ENCODE measurements at places on chromosomes 2 and 18.
A peak's percentile ranks its signal among the peaks of the same experiment; 100 is the strongest.

DNA sequence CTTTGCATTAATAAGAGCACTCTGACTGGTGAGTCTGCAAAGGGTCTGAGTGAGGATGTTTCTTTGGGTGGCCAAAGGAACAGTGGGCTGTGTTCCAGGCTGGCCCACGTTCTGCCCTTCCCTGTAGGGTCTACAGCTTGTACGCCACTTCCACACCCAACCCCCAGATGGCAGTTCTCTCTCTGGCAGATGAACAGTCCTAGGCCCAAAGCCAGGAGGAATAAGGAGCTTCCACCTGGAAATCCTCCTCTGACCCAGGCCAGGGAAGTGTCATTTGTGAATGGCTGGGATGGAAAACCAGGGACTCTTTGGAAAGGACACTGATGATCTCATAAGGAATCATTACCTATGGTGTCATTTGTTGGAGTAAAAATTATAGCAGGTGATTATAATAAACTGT lies 6.6 kb downstream of the OTOF start:
- DNase-seq: no peak

DNA sequence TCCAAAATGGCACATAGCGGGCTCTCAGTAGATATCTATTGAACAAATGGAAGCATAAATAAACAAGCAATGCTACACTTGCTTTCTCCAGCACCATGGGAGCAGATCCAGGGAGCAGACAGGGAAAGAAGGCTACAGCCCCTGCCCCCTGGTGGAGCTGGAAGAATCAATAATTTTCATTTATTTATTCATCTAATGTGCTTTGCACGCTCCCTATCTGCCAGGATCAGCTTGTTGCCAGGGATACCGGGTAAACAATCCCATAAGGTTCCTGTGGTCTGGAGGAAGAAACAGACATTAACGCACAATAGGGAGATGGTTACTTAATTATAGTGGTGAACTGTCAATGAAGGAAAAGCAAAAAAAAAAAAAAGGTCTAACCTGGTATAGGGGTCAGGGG lies 40.1 kb upstream of the CLASP1 start:
- no peak for DNase-seq

DNA sequence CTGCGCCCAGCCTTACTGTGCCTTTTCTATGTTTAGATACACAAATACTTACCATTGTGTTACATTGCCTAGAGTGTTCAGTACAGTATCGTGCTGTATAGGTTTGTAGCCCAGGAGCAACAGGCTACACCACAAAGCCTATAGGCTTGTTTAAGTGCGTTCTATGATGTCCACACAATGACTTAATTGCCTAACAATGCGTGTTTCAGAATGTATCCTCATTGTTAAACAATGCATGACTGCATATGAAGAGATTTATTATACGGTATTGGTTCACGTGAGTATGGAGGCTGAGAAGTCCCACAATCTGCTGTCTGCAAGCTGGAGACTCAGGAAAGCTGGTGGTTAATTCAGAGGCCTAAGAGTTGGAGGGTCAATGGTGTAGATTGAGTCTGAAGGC lies 46.1 kb upstream of the MGAT4A start:
- DNase-seq: no peak

- no peak for DNase-seq
Measured at GRCh38 chr2:239470151-239470900, 69.5 kb upstream of the HDAC4 start.

DNA sequence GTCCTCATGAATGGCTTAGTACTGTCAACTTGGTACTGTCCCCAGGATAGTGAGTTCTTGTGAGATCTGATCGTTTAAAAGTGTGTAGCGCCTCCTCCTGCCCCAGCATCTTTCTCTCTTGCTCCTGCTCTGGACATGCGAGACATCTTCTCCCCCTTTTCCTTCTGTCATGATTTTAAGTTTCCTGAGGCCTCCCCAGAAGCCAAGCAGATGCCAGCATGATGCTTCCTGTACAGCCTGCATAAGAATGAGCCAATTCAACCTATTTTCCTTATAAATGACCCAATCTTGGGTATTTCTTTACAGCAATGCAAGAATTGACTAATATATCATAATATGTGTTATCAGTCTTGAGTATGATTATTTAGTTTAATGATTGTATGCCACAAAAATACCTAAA lies 3.5 kb upstream of the RSAD2 start:
- no peak for DNase-seq

DNA sequence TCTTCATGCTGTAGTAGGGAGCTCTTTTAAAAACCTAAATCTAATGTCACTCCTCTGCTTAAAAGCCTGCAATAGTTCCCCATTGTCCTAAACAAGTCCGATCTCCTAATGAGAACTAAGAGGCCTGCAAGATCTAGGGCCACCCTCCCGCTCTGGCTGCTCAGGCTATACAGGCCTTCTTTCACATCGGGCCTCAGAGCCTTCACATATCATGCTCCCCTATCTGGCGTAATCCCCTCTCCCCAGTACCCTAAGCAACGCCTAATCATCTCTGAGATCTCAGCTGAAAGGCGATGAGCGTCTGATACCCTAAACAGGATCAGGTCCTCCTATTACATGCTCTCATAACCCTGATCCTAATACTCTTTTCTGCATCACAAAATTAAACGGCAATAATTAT lies 1.9 kb downstream of the MAP4K3 start:
- DNase-seq: no peak

DNA sequence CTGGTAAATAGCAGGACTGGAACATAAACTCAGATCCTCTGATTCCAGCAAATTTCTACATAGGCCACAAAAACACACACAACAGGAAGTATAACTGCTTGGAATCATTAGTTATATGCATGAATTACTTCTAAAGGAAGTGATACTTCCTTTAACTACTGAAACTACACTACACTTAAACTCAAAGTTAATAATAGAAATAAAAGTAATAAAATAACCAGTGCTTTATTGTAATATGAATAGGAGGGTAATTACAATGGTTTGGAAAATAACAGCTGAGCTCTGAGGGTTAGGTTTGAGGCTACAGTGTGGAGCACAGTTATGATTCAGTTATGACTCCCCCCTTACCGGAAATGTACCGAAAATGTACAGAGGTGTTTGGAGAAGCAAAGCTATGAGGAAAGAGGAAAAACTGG lies 18.5 kb upstream of the POLI start:
- DNase-seq: no peak

DNA sequence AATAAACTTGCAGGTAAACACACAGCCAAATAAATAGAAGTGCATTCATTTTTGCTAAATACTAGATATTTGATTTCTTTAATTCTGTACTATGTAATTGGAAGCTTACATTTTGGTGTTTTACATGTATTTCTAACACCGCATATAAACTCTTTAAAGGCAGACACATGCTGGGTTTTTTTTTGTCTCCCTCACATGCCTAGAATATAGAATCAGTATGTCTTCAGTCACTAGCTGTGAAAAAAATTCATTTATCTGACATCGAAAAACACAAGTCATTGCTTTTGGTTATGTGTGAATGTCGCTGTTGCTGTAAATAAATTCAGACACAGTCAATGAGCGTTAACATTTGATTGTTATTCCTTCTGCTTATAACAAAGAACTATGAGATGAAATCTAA lies 1101.0 kb downstream of the DPP10 start:
- DNase-seq: no peak

DNA sequence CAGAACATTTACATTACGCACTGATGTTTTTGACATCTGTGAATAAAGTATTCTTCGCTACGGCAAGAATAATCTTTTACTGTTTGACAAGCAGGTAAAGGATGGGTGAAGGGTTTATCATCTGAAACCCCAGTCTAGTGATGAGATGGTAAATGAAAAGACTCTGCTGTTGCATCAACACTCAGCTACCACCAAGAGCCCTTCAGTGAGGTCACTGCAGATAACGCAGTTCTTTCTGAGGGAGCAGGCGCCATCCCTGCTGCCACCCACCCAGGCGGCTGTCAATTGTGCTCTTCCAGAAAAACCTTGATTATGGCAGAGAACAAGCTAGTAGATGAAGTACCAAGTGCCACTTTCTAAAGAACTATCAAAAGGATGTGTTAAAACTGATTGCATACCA lies 58.7 kb downstream of the ABCG8 start:
- no peak for DNase-seq

DNA sequence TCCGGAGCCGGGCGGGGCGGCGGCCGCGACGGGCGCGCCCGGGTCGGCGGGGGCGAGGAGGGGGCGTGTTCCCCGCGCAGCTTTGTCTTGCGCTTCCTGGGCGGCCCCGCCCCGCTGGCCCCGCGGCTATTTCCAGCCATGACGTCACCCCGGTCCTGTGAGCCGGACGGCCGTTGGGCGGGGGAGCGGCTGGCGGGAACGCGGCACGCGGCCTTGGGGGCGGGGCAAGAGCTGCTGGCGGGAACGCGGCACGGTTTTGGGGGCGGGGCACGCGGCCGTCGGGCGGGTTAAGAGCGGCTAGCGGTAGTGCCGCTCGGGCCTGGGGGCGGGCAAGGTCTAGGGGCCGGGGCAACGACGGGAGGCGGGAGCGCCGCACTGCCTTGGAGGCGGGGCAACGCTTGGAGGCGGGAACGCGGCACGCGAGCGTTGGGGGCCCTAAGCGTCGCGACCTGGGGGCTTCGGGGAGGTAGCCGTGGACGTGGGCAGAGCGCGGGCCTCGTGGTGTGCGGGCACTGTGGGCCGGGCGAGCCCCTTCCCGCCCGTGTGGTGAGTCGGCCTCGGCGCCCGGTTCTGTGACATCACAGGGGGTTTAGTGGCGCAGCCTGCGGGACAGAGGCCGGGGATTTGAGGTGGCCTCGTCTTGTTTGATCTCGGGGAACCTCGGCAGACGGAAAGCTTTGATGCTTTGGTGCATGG lies 704 bp downstream of the KLF11 start:
- peak; percentile 96 for DNase-seq

DNA sequence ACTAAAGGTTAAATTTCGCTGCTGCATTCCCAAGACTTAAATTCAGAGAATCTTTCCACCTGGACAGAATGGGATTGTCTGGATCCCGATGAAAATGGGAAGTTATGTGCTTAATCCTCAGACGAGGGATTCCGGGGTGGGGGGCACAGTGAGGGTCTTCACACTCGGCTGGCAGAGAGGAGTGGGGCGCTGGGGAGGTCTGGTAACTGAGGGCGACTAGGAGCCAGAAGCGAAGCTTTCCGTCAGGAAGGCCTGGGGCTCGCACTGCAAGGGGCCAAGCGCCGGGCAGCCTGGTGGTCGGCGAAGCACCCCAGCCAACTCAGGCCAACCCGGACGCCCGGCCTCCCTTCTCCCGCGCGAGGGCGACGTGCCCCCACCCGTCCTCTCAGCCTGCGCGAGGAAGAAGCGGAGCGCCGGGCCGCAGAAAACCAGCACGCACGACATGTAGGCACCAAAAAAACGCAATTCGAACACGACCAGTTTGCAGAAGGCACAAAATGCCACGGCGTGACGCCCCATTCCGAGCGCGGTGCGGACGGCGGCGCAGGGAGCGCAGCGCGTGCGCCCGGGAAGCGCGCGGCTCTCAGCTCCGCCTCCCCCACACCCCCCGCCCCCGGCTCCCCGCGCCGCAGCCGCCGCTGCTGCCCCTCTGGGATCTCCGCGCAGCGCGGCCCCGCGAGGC lies 188.1 kb downstream of the ZEB2 start:
- DNase-seq: no peak

- no peak for DNase-seq
Measured at GRCh38 chr2:119028327-119029174, 86.6 kb downstream of the MARCO start.

DNA sequence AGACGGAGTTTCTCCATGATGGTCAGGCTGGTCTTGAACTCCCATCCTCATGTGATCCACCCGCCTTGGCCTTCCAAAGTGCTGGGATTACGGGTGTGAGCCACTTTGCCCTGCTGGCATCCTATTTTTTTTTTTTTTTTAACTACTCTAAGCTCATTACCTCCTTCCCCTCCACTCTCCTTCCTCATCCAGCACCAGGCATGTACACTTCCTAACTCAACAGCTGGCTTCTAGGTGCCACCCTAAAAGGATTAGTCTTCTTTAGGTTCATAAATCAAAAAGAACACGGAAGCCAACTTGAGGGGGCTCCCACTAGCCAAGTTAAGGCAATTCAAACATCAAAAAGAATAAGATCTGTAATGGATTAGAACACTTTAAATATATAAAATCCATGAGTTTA lies 70.6 kb upstream of the TEX51 start:
- no peak for DNase-seq

DNA sequence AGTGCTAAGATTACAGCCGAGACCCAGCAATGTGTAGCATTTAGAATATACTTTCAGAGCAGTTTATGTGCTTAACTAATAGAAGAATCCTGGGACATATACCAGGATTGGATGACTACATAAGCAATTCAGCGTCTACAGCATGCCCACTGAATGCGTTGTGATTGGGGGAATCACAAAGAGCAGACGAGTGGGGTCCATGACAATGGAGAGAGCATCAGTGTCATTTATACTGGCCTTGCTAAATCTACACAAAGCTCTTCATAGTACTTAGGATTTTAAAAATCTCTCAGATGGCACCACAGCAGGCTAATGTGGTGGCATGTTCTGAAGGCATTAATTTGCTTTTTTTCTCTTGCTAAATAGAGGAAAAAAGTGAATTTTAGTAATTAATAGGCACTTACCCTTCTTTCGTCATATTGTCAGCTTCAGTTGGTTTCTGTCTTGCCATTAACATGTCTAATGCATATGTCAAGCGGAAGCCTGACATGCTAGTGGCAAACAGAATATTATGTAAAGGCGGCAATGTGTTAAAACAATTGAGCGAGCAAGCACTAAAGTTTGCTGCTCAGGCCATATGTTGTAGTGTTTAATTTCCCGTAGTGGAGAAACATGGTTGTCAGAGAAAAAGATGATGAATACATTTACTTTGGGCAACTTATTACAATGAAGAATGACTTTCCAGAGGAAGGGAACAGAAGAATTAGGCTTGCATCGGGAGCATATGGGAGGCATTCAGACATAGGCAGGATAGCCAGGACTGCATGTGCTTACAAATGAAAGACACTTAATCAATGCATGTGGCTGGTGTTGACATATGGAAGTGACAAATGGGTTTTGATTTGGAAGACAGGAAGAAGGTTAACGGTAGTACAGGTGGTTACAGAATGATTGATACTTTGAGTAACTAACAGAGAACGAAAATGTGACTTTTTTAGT lies 145.2 kb downstream of the ICOS start:
- no peak for DNase-seq

DNA sequence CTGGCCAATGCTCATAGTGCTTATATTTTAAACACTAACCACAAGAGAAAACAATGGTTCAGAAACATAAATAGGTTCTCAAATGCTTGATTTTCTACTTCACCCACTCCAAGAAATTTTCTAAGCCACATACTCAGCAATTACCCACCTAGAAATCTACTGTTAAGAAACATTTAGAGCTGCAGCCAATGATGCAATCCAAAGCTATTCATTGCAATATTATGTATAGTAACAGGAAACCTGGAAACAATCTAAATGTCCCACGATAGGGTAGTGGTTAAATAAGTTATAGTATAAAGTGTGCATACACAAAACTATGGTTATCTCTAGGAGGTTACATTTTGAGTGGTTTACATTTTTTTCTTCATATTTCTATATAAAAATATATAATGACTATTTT lies 5.7 kb downstream of the FAM237A start:
- no peak for DNase-seq
